Peyer's patch (tissue), 4 donors: ENCODE measurements at places on chromosomes 6 and 20. TPM values are rescaled to one million over a fixed set of nuclear protein-coding genes. Genes with fewer than 3 reads are reported as not detected.

ATRN gene
- 99.5 TPM for total RNA-seq

DNA sequence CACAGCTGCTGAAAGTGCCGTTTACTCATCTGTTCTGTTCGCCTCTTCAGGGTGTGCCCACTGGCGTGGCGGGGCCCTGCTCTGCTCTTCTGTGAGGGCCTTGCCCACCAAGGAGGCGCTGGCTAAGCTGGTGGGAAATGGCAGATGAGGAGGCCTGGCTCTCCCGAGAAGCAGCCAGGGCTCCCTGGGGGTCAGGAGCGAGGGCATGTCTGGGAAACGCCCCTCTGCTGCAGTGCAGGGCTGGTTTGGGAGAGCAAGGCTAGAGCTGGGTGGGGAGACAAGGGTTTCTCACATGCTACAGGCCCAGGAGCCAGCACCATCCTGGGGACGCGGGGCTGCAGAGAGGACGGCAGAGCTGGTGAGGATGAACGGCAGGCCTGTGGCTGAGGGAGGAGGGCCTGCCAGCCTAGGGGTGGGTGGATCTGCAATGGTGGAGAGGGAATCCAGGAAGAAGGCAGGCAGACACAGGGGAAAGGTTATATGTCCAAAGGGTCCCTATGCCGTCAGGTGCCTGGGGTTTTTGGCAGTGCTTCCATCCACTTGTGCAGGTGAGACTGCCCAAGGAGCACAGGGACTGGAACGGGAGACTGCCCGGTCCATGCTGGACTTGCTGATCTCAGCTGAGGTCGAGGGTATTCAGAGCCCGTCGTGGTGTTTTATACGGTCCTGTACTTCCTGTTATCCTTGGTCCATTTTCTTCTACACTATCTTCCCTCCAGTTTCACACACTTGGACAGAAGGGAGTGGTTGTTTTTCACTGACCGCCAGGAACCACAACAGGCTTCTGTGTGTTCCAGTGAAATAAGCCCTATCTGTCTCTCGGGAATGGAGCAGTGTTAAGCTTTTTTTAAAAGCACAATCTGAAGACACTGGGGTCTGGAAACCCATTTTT is 119.2 kb downstream of the SYCP2 start:
- H3K27ac ChIP-seq = no peak overlapping the region
- H3K27me3 ChIP-seq = no peaks in the 10 kb centered on the region
- H3K36me3 ChIP-seq = no peaks in the 10 kb centered on the region
- no peaks in the 10 kb centered on the region for H3K4me1 ChIP-seq

DNA sequence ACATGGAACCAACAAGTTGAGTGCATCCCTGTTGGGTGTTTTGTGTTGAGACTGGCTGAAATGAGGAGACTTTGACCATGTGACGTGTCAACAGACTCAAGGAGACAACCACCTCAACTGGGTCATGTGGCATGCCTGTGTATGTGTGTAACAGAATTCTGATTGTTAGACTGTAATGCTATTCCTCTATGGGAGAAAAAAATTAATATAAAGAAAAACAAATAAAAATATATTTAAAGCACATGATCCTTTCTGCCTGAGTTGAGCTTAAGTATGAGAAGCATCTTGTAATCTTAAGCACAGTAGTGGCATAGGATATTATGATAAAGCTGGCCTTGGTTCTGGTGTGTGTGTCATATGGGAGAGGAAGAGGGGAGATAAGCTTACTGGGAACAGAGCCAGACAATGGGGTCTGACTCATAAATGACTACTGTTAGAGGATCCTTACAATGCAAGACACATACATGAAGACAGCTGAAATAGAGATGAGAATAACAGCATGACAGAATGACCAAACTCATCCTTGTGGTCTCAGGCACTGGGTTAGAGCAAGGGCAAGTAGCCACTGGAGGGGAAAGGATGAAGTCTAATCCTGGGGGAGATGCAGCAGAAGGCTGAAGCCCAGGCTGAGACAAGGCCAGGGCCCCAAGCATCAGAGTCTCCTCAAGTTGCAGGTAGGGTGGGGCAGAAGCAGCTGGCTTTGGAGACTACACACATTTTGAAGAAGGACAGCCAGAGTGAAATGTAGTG is 9.2 kb downstream of the TP53INP2 start:
- H3K36me3 ChIP-seq = no peaks in the 10 kb centered on the region
- DNase-seq = peak; percentile 65
- no peak overlapping the region for H3K4me3 ChIP-seq
- peaks cover 26% of the 10 kb centered on the region for H3K4me1 ChIP-seq
- H3K27me3 ChIP-seq = no peaks in the 10 kb centered on the region

- no peak overlapping the region for H3K27ac ChIP-seq
- no peak for DNase-seq
- H3K36me3 ChIP-seq = no peaks in the 10 kb centered on the region
- no peaks in the 10 kb centered on the region for H3K27me3 ChIP-seq
- H3K4me1 ChIP-seq = no peaks in the 10 kb centered on the region
These were observed 51.9 kb downstream of the HIVEP2 start for GRCh38 chr6:142893088-142893487.

DNA sequence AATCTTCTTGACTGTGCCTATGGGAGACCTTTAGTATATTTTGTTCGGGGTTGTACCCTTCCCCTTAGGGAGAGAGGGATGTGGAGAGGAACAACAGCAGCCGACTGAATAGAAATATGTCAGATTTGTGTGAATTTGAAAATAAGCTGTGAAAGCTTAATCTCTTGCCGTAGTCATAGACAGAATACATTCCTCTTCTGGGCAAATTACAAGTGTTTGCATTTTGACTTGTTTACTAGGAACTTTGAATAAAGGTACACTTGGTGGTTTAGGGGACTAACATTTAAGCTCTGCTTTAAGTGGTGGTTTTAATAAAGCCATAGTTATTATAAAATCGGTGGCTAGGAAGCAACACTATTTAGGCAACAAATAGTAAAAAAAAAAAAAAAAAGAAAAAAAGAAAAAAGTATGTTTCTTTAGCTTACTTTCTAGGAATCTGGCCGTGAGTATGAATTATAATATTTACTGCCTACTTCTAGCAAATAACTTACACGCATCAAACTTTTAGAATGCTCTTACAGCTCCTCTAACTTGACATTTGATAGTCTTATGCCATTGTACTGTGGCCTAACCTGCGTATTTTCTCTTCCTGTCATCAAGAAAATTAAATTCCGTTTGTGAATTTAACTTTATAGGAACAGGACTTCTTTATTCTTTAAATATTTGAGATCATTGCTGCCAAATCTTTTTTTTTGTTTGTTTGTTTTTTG is 65.1 kb downstream of the ZBTB2 start:
- H3K27me3 ChIP-seq = no peaks in the 10 kb centered on the region
- peak overlapping the region; percentile 53 for H3K4me3 ChIP-seq
- peak overlapping the region; percentile 16 for H3K27ac ChIP-seq
- H3K4me1 ChIP-seq = no peaks in the 10 kb centered on the region
- H3K36me3 ChIP-seq = no peaks in the 10 kb centered on the region

DNA sequence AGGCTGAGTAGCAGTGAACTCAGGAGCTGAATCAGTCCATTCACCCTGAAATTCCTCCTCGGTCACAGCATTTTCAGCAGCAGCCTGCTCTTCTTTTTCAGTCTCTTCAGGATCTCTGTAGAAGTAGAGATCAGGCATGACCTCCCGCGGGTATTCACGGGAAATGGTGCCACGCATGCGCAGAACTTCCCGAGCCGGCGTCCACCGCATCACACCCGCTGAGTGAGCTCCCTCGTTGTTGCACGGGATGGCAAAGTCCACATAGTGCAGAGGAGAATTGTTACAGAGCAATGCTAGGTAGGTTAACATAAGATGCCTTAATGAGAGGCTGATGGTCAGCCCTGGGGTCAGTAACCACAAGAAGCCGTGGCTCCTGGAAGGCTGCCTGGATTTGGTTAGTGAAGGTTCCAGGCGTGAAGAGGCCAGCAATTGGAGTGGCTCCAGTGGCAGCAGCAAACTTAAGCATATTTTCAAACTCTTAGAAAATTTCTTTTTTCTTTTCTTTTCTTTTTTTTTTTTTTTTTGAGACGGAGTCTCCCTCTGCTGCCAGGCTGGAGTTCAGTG is 113.5 kb upstream of the HDAC2 start:
- H3K36me3 ChIP-seq = no peaks in the 10 kb centered on the region
- DNase-seq = no peak
- H3K27me3 ChIP-seq = no peaks in the 10 kb centered on the region
- no peaks in the 10 kb centered on the region for H3K4me1 ChIP-seq
- no peak overlapping the region for H3K27ac ChIP-seq

- DNase-seq = no peak
- H3K36me3 ChIP-seq = no peaks in the 10 kb centered on the region
- no peak overlapping the region for H3K4me3 ChIP-seq
These were observed 243.2 kb downstream of the OGFRL1 start for GRCh38 chr6:71531841-71532240.

DNA sequence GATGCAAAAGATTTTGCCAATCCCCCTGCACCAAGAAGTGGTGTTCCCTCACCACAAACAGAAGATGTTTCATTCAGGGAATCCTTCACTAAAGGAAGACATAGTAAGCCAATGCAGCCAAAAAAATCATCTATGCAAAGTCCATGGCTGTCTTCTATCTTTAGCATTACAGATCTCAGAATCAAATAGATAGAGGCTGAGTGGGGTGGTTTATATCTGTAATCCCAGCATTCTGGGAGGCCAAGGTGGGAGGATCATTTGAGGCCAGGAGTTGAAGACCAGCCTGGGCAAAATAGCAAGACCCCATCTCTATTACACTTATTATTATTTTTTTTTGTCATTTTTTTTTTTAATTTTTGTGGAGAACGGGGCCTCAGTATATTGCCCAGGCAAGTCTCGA is 32.9 kb upstream of the ZNF217 start:
- H3K4me3 ChIP-seq = no peak overlapping the region
- no peak overlapping the region for H3K27ac ChIP-seq
- DNase-seq = no peak
- H3K4me1 ChIP-seq = peaks cover 18% of the 10 kb centered on the region
- H3K27me3 ChIP-seq = no peaks in the 10 kb centered on the region

- H3K27ac ChIP-seq = no peak overlapping the region
- no peak overlapping the region for H3K4me3 ChIP-seq
- no peaks in the 10 kb centered on the region for H3K27me3 ChIP-seq
- no peaks in the 10 kb centered on the region for H3K4me1 ChIP-seq
These were observed 12.9 kb upstream of the RPS6KA2 start for GRCh38 chr6:166639921-166640320.

DNA sequence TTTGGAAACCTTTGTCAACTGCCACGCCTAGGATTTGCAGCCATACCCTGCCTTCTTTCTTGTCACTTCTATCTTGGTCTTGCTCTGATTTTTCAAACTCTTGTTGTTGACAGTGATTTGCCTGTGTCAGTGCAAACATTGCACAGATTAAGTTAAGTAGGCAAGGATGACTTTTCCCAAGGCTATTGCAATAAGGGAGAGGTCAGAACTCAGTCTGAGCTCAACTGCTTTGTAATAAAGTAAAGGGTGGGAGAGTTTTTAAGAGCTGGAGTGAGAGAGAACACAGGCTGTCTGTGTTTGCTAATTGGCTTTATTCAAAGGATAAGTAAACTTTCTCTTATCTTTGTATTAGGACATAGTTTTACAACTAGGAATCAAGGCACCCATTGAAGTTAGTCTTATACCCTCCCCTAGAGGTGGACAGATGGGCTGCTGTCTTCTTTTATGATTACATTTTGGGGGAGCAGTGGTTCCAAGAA is 448.6 kb downstream of the PHF3 start:
- H3K27me3 ChIP-seq = no peaks in the 10 kb centered on the region
- H3K4me3 ChIP-seq = no peak overlapping the region
- no peaks in the 10 kb centered on the region for H3K4me1 ChIP-seq

DNA sequence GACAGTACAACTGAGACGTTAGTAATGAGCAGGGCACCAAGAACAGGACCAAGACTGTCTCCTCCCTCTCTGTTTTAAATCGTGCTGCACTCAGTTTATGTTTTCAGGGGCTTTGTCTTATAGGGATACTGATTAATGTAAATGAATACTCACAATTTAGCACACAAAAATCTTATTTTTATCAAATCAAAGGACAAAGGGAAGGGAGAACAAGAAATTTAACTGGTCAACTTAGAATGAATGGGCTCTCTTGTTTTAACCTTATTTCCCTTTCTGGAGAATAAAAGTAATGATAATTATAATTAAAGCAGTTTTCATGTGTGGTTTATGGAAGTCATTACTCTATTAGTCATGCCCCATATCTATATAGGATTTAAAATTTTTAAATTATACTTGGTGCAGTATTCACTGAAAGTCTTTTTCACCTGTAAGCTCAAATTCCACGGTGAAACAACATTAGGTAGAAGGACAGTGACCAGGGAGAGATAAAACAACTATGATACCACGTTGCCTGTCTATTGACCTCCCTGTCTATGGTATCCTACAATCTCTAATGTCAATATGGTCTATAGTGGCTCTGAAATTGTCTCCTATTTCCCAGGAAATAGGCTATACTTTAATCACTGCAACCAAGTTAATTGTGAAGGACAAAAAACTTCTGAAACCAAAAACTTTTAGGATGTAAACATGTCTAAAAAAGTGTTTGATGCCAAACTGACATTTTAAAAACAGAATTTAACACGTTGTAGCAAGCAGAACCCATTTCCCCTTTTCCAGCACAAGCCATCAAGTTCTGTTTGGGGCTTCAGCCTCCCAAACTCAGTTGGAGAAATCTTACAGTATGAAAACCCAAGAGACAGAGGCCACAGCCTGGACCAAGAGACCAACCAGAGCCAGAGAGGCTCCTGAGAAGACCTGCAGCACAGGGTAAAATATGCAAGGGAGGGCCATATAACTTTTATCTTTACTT is 15.0 kb downstream of the ELOVL5 start:
- H3K4me1 ChIP-seq = peaks cover 8% of the 10 kb centered on the region
- no peaks in the 10 kb centered on the region for H3K36me3 ChIP-seq
- no peaks in the 10 kb centered on the region for H3K27me3 ChIP-seq
- H3K4me3 ChIP-seq = no peak overlapping the region

DNA sequence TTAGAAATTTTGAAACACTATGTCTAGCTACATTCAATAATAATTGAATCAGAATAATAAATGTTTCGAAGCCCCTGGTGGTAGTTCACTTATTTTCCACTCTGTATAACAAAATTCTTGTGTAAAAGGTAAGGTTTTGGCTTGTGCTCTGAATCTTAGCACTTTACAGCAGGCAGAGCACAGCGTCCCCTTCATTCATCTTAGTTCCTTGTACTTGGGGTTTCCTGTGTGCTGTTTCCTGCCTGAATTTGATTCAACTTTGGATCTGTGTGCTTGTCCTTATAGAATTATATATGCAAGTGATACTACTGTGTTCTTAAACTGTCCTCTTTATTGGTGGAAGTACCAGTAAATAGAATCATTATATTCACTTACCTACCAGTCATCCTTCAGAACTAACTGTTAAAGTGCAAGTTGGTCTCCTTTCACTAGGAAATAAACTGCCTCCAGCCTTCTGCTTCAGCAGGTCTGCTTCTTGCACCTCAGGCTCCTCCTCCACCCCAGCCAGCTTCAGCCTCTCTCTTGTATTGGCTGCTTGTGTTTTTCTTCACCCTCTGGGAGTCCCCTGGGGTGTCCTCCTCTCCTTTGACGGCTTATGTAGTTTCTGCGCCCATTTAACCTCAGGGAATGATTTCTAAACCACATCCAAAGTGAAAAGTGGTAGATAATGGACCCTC is 28.8 kb upstream of the TULP4 start:
- no peak for DNase-seq
- H3K27ac ChIP-seq = peak overlapping the region; percentile 53
- H3K36me3 ChIP-seq = no peaks in the 10 kb centered on the region
- no peaks in the 10 kb centered on the region for H3K4me1 ChIP-seq
- H3K4me3 ChIP-seq = no peak overlapping the region
- H3K27me3 ChIP-seq = no peaks in the 10 kb centered on the region

- peak overlapping the region; percentile 62 for H3K4me3 ChIP-seq
- DNase-seq = no peak
- peaks cover 11% of the 10 kb centered on the region for H3K4me1 ChIP-seq
- peaks cover 22% of the 10 kb centered on the region for H3K36me3 ChIP-seq
These were observed 466 bp upstream of the PSMB1 start for GRCh38 chr6:170553534-170554012.

GRCh38 chr20:39880890-39881289 is 808.1 kb downstream of the MAFB start:
- no peaks in the 10 kb centered on the region for H3K27me3 ChIP-seq
- H3K36me3 ChIP-seq = no peaks in the 10 kb centered on the region
- H3K4me1 ChIP-seq = no peaks in the 10 kb centered on the region
- H3K27ac ChIP-seq = no peak overlapping the region
- DNase-seq = no peak
